ENCODE measurements at places on chromosomes 6 and 20.

DNA sequence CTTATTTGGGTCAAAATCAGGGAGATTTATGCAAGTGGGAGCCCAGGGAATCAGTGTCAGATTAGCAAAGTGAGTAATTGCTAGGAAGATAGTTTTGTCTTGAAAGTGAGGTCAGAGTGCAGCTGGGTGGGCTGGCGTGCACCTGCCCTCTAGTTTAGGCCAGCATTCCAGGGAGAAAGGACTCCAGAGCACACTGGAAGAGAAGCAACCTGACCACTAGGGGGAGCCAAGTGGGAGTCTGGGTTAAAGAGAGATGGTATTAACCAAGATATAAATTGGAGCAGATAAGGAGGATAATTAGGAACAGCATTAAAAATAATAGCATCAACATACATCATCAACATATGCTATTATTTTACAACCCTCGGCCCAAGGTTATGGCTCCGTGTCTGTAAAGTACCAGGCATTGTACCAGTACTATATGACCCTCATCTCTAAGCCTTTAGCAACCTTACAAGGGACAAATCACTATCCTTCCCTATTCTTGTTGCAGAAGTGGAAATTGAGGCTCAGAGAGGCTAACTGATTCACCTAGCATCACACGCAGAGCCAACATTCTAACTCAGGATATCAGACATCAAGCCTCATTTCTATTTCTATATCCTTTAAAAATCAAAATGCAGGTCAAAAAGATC lies 57.8 kb downstream of the SLC2A10 start:
- peak; percentile 47 for DNase-seq

- DNase-seq = no peak
These were observed 45.3 kb downstream of the NCOA3 start for GRCh38 chr20:47547034-47547387.

DNA sequence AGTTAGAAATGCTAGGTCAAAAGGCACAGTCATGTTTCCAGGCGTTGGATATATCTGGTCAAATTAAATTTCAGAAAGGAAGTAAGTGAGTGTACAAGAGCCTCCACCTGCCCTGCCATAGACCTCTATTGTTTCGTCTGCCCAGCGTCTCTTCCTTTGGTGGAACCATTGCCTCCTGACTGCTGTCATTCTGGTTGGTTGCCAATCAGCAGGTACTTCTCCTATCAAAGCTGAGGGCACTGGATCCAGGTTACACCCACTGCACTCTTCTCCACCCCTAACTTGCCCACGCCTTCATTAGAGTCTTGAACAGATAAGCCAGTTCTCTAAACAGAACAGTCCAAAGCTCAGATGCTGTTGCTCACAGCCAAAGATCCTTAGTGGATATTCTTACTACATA lies 2.6 kb upstream of the WFDC5 start:
- no peak for DNase-seq

DNA sequence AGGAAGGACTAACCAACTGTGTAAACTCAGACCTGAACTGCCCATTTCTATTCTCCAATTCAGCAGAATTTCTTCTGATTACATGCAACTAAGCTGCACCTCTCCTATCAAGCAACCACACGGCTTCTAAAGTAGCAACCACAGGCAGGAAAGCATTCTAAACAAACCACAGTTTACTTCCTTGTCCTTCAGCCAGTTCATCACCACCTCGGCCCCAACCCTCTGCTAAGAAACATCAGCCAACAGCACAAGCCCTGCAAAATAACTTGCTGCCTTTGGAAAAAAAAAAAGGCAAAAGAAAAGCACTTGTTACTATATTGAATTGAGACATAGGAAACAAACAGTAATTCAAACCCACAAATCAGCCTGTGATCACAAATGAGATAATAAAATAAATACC lies 140.3 kb downstream of the NFATC2 start:
- no peak for DNase-seq

DNA sequence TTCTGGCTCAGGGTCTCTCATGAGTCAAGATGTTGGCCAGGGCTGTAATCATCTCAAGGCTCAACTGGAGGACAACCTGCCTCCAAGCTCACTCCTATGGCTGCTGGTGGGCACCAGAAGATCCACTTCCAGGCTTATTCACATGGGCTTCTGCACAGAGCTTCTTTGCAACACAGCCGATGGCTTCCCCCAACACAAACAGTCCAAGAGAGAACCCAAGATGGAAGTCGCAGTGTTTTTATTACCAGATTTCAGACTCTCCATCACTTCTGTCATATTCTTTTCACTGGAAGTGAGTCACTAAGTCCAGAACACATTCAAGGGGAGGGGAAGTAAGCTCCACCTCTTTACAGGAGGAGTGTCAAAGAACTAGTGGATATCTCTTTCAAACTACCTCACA lies 75.5 kb downstream of the CD164 start:
- no peak for DNase-seq

- no peak for DNase-seq
These were observed 9.4 kb upstream of the CDH22 start for GRCh38 chr20:46317685-46318177.

DNA sequence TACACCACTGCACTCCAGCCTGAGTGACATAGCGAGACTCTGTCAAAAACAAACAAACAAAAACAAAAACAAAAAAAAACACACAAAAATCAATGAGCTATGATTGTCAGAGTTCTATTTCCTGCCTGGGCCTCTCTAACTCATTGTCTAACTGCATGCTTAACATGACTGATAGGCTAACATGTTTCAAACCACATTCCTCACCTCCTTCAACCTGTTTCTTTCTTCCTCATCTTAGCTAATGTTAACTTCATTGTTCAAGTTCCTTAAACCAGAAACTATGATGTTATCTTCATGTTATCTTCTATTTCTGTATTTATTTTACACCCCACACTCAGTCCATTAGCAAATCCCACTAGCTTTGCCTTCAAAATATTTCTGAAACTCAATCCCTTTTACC lies 41.5 kb downstream of the BEND6 start:
- DNase-seq = no peak

DNA sequence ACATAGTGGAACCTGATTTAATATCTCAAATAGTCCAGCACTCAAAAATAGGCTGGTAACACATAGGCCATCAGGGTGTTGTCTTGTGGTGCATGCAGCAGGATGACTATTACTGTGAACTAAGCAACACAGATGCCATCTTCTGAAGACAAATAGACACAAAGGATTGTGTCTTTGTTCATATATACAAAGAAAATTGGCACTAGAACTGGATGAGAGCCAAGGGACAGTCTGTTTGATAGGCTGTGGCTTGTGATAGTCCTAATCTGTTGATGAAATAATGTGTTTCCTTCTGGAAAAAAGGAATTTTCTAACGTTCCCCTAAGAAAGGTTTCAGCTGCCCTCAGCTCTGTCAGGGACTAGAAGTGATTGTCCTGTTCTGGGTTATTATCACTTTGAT lies 129.8 kb downstream of the TPBG start:
- no peak for DNase-seq

- DNase-seq = peak; percentile 87
These were observed 15.6 kb downstream of the RRBP1 start for GRCh38 chr20:17666481-17666880.

DNA sequence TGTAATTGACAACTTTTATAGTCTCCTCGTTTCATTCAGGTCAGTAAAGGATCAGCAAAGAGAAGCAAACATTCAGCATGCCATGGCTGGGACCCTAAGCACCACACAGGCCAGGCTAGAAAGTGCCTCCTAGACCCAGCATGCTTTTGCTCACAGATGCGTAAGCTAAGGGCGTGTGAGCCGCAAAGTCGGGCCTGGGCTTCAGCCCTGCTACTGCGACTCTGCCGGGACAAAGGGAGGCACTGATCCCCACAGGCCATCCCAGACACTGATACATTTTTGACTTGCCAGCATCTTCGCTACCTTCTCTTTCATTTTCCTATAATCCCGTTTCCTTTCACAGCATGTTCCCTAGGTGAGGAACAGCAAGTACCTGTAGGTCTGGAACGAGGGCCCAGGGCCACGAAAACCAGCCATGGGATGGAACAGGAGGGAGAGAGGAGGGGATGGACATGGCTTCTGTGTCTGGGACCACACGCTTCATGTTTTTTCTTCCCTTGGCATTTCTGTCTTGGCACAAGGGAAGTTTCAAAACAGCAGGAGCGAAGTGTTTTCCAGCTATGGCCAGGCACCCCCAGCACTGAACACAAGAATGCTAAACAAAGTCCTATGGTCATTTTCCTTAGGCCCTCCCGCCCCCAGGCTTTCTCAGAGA lies 42.6 kb downstream of the IRF4 start:
- no peak for DNase-seq

DNA sequence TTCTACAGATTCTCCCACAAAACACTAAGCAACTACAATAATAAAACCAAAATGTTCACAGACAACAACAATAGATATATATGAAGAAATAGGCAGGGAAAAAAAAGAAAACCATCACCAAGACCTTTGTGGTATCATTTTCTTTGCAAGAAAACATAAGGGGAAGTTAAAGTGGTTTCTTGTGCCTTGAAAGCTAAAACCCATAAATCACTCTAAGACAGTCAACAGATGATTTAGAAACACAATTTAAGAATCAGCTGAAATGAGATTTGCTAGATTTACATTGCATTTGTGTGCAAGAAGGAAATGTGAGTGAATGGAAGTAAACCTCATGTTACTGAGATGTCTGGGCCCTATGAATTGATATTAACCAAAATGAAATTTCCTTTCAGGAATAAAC lies 1265.4 kb upstream of the GJE1 start:
- no peak for DNase-seq

GRCh38 chr6:116405652-116406356 lies 35.1 kb downstream of the DSE start:
- DNase-seq = peak; percentile 59

GRCh38 chr6:10401632-10402223 lies 13.1 kb downstream of the TFAP2A start:
- no peak for DNase-seq

- peak; percentile 81 for DNase-seq
These were observed 30.6 kb upstream of the LMBRD1 start for GRCh38 chr6:69827276-69827893.

- DNase-seq = peak; percentile 33
These were observed 206.7 kb downstream of the CENPW start for GRCh38 chr6:126546541-126547120.

GRCh38 chr6:129111346-129111745 lies 228.4 kb downstream of the LAMA2 start:
- no peak for DNase-seq

GRCh38 chr20:54110041-54110440 lies 39.6 kb upstream of the BCAS1 start:
- no peak for DNase-seq

GRCh38 chr6:55822005-55822404 lies 53.4 kb downstream of the BMP5 start:
- DNase-seq = no peak

DNA sequence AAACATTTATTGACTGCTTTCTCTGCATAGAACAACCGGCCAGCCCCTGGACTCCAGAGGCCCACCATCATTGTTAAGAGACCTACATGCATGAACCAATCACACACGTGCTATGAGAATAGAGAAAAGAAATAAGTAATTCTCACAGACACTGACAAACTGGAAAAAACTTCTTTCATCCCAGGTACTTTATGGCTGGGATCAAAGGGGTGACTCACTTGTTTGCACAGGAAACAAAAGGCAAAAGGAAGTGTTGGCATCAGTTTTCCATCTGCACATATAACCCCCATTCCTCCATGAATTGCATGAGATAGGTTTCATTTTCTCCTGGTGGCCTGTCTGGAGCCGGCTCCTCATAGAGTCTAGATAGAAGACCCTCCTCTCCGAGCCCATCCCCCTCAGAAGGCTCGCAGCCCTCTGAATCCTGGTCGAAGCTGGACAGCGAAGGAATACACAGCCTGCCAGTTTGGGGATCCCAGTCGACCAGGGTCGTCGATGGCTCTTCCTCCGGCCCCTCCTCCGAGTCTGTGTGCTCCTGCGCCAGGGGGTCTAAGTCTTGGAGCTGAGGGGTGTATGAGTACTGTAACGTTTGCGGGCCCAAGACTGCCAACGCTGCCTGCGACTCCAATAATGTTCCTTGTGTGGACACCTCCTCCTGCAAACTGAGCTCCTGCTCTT lies 43.3 kb downstream of the IL20RA start:
- no peak for DNase-seq

DNA sequence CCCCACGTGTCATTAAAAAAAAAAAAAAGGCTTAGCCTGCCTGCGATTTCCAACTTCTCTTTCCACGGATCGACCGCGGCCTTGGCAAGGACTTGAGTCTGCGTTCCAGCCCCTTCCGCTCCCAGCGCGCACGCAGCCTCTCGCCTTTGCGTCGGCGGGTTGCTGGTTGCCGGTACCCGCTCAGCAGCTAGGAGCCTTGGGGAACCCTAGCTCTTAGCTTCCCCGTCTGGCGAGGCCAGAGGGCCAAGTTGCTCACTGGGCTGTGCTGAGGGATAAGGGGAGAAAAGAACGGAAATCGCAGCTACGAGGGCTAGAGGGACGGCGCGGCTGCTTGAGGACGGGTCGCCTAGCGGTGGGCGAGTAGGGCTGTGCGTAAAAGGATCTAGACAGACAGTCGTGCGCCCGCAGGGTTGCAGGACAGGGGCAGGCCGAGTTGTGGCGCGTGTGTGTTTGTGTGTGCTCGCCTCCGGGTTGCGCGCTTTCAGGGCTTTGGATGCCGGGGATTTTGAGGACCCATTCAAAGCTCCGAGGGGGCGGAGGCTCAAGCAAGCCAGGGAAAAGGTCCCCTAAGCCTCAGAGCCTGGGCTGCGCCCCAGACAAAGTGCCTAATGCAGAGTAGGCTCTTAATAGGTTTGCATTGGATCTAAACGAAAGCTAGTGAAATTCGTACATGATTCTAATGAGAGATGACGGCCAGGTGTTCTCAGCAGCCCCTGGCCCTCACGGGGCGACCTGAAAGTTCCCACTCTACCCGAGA lies 40.5 kb upstream of the OSTM1 start:
- peak; percentile 69 for DNase-seq

DNA sequence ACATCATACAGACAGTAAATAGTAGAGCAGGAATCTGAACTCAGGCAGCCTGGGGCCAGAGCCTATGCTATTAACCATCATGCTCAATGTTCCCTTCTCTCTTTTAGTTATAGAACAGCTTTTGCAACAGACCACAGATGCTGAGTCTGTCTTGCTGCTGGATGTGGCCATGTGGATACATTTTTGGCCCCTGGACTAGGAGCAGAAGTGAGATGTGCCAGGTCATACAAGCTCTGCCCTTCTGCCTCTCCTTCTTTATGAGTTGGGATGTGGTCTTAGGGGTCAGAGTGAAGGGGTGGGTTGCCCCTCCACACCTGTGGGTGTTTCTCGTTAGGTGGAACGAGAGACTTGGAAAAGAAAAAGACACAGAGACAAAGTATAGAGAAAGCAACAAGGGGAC lies 14.6 kb upstream of the AARS2 start:
- DNase-seq = no peak

DNA sequence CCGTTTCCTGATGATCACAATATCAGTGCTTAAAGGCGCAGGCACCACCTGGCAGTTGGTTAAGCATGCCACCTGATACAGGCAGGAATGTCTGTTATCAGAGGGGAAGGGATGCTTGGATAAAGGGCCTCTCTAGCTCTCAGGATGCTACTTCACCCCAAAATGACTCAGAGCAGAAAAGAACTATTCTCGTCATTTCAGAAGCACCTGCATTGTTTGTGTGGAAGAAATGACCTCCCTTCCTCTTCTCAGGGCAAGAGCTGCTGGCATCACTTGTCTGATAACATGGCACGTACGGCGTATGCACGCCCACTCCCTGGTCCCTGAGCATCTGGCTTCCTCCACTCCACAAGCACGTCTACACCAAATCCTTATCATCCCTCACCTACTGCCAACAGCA lies 47.3 kb downstream of the ATP9A start:
- no peak for DNase-seq
